MG63 (cell line): ENCODE measurements at places on chromosomes 6 and 20.

DNA sequence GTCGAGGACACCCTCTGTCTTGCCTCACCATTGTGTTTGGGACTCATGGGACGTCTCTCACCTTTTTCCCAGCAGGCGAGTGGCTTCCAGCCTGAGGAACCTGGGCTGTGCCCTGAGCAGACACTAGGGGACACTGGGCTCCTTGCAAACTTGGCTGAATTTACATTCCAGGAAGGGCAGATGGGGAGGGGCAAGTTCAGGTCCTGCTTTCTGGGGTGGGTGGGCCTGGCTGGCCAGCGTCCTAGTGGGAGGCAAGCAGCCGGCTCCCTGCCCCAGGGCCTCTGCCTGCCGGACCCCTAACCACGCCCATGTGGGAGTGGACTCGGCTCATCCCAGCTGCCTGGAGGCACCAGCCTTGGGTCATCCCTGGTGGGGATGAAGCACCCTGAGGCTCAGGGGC is 48.2 kb upstream of the MLN start:
- DNase-seq: no peak

GRCh38 chr20:40262219-40262618 is 426.8 kb downstream of the MAFB start:
- no peak for DNase-seq

DNA sequence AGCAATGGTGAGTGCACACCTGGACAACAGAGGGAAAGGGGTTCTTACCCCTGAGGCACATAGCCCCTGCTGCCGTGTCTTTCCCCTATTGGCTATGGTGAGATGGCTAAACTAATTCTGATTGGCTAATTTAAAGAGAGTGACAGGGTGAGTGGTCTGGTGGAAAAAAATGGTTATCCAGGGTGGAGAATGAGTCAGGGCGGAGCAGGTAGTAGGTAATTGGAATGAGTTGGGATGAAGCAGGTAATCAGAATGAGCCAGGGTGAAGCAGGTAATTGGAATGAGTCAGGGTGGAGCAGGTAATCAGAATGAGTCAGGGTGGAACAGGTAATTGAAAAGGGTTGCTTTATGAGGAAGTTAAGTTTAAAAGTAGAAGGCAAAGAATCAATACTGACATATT is 200.3 kb downstream of the EYA4 start:
- no peak for DNase-seq

GRCh38 chr6:105609375-105609991 is 206.6 kb upstream of the PREP start:
- DNase-seq: peak; percentile 50

DNA sequence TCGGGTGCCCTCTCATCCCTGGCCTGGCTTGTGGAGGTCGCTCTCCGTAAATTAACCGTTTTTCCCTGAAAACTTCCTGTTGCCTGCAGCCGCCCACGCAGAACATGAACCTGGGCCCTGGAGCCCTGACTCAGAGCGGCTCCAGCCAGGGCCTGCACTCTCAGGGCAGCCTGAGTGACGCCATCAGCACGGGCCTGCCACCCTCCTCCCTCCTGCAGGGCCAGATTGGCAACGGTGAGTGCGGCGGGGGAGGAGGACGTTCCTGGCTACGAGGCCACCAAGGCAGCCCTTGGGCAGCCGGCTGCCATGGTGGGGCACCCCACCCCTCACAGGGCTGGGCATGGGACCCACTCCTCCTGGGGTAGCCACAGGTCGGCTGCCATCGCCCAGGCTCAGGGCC is 17.8 kb downstream of the SS18L1 start:
- DNase-seq: peak; percentile 72

DNA sequence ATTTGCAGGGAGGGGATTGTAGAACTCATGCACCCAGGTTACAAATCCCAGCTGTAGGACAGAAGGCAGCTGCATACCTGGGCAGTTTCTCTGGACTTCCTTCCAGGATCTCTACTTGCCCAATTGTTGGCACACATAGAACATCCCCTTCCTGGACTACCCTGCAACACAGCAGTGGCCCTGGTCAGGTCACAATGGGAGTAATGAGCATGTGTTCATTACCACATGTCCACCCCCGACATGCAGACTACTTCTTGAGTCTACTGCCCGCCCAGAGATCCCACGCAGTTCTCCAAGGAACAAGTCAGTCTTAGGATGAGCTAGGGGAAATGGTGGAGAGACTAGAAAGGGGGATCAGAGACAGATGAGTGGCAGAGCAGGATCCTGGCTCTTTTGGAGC is 5.1 kb downstream of the PEX6 start:
- DNase-seq: no peak

GRCh38 chr6:70838907-70839285 is 118.0 kb downstream of the B3GAT2 start:
- DNase-seq: no peak

DNA sequence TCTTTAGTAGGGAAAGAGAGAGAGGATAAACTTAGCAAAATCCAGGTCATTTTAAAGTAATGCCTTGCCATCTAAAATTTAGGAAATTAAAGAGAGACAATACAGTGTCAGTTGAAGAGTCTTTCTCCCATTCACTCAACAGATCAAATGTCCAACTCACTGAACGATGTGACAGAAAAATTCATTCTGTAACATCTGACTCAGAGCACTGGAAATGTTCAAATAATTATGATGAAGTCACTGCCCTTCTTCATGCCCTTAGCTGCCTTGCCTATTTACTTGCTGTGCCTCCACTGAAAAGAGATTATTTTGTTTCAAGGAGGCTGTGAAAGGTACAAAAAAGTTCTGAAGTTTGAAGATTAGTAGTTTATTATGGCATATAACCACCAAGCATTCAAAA is 434.8 kb downstream of the ADGRB3 start:
- DNase-seq: no peak

DNA sequence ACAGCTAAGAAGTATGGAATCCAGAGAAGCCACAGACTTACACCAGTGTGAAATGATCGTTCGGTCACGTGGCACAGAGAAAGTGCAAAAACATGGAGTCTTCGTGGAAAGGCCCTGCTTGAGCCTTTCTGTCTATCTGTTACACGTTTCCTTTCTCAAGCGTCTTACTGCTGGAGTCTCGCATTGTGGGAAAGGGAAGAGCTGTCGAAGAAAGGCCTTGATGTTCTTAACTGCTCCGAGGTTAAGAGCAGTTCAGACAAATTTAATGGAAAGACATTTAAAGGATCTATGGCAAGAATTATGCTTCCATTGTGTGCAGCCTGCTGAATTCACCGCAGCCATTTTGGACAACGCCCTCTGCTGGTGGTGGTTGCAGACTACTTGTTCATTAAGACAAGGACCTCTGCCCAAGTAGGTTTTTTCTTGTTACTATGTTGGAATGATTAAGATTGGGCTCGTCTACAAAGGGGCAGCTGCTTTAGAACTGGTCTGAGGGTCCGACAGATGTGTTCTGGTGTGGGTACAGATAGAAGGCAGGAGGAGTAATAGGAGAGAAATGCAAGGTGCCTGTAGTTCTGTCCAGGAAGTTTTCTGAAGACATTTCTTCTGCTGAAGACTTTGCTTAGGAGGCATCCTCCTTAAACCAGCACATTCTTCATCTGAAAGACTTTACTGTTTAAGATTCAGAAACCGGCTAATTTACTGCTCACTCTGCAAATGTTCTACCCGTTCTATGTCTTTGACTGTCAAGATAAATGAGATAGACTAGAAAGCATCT is 24.7 kb upstream of the CCN6 start:
- DNase-seq: peak; percentile 52

GRCh38 chr6:44237021-44237812 is 9.7 kb upstream of the HSP90AB1 start:
- DNase-seq: peak; percentile 100

- DNase-seq: no peak
Measured at GRCh38 chr20:22974354-22974753, 60.8 kb upstream of the SSTR4 start.

DNA sequence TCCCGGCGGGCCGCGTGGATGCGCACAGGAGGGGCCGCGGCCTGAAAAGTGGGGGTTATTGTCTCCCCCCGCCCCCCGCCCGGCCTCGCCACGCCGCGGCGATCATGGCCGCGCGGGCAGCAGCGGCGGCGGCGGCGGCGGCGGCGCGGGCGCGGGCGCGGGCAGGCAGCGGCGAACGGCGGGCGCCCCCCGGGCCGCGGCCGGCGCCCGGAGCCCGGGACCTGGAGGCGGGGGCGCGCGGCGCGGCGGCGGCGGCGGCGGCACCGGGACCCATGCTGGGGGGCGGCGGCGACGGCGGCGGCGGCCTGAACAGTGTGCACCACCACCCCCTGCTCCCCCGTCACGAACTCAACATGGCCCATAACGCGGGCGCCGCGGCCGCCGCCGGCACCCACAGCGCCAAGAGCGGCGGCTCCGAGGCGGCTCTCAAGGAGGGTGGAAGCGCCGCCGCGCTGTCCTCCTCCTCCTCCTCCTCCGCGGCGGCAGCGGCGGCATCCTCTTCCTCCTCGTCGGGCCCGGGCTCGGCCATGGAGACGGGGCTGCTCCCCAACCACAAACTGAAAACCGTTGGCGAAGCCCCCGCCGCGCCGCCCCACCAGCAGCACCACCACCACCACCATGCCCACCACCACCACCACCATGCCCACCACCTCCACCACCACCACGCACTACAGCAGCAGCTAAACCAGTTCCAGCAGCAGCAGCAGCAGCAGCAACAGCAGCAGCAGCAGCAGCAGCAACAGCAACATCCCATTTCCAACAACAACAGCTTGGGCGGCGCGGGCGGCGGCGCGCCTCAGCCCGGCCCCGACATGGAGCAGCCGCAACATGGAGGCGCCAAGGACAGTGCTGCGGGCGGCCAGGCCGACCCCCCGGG is 637 bp downstream of the ARID1B start:
- DNase-seq: peak; percentile 56

DNA sequence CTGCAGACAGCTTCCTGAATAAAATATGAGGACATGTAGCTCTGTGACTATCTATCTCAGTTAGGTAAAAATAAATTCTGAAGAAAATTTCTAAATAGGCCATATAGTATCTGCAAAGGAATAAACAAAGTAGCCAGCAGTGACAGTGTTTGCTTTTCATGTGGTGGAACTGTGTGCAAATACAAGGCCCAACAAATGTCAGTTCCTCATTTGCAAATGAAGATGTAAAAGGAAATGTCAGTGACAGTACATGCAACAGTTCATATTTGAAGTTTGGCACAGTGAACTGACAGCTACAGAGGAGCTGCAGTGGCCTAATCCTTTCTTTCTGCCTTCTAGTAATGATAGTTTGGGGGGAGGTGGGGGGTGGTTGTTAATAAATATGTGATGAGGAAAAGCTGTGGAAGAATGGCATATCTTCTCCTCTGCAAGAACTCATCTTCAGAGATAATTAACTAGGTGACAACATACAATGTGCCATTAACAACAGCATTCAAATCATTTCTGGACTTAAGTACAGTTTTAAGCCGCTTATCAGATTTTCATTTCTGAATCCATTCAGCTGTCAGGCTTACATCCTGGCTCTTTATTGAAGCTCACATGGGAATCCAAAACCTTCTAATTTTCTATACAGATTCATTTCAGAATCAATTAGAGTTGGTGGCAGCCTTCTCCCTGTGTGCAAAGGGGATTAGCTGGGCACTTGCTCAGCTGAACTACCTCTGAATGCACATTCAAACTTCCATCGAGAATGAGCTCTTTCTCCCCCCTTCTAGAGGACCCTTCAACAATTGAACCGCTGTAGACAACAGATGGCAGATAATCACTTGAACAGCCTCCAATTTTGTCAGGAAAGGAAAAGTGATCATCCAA is 1059.0 kb upstream of the EPHA7 start:
- DNase-seq: no peak

DNA sequence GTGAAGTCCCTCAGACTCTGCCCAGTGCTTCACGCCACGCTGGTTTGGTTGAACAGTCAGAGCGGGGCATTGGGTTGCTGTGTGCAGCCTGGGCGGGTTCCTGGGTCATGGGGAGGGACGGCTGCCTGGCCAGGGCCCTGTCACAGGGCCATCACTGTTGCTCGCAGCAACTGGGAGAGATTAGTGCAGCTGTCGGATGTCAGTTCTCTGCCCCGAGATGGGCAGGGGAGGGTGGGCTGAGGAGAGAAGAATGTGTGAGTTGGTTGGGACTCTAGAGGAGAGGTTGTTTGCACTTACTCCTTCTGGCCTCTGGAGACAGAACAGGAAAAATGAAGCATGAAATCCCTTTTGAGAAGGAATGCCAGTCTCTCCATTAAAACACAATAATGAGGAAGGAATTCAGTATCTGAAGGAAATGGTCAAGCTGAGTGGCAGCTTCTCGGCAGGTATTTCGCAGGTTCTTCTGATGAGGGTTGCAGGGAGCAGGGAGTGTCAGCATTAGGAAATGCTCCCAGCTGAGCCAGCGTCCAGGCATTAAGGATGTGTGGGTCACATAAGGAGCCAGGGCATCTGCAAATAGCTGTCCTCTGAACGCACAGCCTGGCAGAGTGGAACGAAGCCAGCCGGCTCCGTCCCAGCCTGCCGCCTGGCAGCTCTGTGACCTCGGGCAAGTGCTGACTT is 95.9 kb downstream of the SSR1 start:
- DNase-seq: no peak

DNA sequence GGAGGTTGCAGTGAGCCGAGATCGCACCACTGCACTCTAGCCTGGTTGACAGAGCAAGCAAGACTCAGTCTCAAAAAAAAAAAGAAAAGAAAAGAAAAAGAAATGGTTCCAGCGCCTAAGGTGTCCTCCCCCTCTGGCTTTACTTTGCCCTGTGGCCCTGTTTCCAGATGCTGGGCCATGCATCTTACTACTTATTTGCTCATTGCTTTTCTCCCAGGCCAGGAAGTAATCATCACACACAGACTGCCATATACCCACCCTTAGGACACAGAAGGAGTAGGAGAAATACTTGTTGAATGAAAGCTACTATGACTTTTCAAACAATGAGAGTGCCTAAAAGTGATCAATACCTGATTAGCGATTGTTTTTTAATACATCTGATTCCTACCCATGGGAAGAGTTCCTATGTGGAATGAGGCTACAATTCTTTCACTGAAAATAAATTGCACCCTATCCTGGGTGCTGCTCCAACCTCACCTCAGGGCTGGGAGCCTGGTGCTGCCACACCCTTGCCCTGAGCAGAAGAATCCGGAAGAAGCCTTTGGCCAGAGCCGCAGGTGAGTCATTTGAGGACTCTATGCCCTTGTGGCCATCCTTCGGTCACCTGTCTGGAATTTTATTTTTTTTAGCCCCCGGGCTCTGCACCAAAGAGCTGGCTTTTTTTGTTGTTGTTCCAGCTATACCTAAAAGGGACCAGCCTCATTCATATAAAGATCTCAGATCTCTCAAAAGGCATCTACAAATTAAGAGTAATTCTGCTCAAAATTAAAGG is 22.7 kb upstream of the TFAP2C start:
- peak; percentile 26 for DNase-seq

- no peak for DNase-seq
Measured at GRCh38 chr6:35449287-35449881, 2.8 kb upstream of the FANCE start.

GRCh38 chr6:125818772-125819260 is 28.1 kb downstream of the NCOA7 start:
- DNase-seq: no peak
